ENCODE measurements at places on chromosomes 7 and 10.

GRCh38 chr7:41578700-41579099 lies 124.2 kb downstream of the INHBA start:
- DNase-seq: no peak

DNA sequence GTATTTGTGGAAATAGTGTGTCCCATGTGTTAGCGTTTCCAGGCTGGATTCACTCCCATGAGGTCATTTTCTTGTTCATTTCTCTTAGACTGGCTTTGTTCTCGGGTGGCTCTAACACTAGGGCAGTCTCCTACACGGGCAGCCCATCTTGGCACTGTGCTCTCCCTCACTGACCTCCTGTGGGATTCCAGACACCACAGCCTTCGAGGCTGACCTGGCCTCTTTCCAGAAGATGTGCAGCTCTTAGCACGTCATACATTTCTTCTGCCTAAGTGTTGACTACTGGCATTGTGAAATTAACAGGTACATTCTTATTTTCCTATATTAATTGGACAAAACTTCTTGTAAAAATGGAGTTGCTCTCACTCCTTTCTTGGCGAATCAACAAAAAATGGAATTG lies 72.8 kb downstream of the INSYN2A start:
- no peak for DNase-seq

- no peak for DNase-seq
These were observed 125.3 kb upstream of the CCDC6 start for GRCh38 chr10:60031664-60032063.

DNA sequence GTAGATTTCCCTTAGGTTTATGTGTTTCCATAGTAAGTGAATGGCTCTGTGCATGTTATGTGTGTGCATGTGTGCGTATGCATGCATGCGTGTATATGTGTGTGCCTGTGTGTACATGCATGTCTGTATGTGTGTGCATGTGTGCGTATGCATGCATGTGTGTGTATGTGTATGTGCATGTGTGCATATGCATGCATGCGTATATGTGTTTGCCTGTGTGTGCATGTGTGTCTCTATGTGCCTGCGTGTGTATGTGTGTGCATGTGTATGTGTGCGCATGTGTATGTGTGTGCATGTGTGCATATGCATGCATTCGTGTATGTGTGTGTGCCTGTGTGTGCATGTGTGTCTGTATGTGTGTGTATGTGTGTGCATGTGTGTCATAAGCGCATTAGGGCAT lies 98.8 kb upstream of the AGBL3 start:
- no peak for DNase-seq

Measured in thoracic aorta (tissue), 2 donors.